ENCODE measurements at places on chromosomes 7 and 10.

GRCh38 chr7:23337374-23337773, 38.2 kb downstream of the MALSU1 start:
- DNase-seq = no peak

GRCh38 chr10:80684259-80684658, 146.6 kb downstream of the SH2D4B start:
- no peak for DNase-seq

DNA sequence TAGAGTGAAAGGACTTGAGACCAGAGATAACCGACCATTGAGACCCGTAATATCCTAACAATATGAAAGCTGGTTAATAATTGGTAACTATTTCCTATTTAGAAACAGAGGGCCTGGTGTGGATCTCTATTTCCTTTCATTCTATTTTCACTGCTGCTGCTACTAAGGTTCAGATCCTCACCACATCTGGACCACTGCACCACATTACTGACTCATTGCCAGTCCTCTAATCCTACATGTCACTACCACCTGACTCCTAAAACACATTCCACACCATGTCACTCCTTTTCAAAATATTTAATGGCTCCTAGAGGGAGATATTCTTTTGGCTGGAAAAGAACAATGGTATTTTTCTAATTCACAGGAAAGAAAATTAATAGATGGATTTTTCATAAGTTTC, 6.4 kb downstream of the USP54 start:
- no peak for DNase-seq

- no peak for DNase-seq
These were observed 1.7 kb upstream of the SH2B2 start for GRCh38 chr7:102284891-102285539.

DNA sequence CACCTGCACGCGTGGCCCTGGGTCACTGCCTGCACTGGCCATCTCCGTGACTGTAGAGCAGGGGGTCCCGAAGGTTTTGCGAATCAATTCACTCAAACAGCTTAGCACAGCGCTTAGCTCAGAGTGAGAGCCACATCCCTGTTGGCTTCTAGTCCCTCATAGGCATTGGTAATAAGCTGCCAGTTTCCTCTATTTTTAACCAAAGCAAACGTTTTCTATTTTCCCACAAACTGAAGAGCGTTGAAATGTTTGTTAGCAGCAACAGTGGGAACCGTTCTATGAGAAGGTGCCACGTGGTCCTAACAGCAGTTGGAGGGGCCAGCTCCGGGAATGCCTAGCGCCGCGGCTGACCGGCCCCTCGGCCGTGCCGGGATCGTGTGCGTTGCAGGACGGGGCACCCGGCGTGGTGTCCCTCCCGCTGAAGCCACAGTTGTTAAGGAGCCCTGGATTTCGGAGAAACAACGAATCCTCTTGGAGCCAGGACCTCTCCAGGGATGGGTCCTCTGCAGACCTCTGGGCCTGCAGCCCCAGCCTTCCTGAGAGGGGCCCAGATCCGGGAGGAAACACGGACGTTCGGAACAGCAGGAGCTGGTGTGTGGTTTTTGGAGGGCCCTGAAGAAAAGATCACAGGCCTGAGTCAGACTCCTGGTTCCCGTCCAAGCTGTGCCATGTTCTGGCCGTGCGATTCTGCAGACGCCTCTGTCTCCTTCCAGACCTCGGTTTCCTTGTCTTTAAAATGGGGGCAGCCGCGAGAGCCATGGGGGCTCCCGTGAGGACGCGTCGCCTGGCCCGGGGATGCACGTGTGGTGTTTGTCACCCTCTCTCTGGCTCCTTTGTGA, 40.3 kb downstream of the FAM20C start:
- DNase-seq = no peak

DNA sequence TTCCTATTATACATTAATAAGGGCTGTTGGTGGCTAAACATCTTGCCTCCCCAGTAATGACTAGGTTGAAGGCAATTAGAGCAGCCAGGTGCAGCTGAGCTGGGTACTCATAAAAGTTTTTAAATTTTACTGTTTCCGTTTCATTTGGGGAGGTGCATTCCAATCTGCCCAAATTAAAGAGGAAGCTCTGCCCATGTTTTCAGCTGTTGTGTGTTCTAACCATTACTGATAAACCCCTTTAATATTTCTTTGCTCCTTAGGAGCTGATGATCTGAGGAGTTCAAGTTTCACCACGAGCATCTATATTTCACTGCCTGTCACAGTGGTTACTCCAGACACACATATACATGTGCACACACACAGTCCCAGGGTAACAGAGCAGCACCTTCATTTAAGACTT, 94.4 kb downstream of the JAZF1 start:
- no peak for DNase-seq

- DNase-seq = no peak
These were observed 4.6 kb downstream of the MGMT start for GRCh38 chr10:129471447-129472175.

DNA sequence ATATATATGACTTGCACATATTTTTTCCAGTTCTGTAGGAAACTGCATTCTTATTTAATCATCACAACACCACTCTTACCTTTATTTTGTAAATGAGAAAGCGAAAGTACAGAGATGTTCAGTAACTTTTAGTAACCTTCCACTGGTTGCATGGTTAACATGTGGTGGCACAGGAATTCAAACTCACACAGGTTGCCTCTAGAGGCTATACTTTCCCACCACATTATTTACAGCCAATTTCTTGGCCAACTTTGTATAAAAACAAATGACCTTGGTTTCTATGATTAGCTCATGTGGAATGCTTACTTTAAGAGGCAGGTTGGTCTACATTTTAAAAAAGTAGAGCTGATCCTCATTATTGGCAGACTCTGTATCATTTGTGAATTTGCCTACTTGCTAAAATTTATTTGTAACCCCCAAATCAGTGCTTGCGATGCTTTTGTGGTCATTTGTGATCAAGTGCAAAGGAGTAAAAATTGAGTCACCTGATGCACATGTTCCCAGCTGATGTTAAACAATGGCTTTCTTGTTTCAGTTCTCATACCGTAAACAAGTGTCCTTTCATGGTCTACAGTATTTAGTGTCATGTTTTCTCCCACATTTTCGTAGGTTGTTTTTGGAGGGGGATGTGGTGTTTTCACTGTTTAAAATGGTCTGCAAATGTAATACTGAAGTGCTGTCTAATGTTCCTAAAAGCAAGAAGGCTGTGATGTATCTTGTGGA, 14.8 kb downstream of the BBS9 start:
- DNase-seq = no peak

Data from stimulated activated CD8-positive, alpha-beta memory T cell treated with anti-CD3 and anti-CD28 coated beads, Interleukin-2, amount 100 ng/mL, for 1 hour (primary cell).